ENCODE measurements at places on chromosomes 7 and 10. TPM values are rescaled to one million over a fixed set of nuclear protein-coding genes. Genes with fewer than 3 reads are reported as not detected.

Gene GHRHR
- not detected for total RNA-seq

Gene ZNF518A
- 35.9 TPM for total RNA-seq

Gene CALHM3
- total RNA-seq = not detected

Gene STOX1
- total RNA-seq = 8.5 TPM

GRCh38 chr10:74083304-74083703 lies 67.3 kb downstream of the AP3M1 start:
- no peak overlapping the region for H3K4me3 ChIP-seq
- H3K4me1 ChIP-seq = no peaks in the 10 kb centered on the region
- no peaks in the 10 kb centered on the region for H3K27me3 ChIP-seq
- no peak overlapping the region for H3K27ac ChIP-seq
- no peaks in the 10 kb centered on the region for H3K36me3 ChIP-seq

DNA sequence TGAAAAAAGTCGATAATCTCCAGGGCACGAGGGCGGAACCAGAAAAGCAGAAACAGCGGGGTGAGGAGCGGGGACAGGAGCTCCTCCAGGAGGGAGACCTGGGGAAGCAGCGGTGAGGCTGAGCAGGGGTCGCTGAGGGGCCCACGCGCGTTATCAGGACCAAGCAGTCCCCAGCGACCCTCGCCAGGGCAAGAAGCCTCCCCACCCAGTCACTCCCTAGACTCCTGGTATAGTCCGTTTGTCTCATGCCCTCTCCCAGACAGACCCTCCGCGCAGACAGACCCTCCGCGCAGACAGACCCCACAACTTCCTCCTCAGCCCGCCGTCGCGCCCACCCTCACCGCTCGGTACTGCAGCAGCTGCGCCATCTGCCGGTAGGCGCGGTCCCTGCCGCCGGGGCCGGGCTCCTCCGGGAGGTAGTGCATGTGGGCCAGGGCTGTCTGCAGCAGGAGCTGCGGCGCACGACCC lies 6.3 kb downstream of the ATG9B start:
- no peaks in the 10 kb centered on the region for H3K36me3 ChIP-seq
- H3K4me3 ChIP-seq = no peak overlapping the region
- H3K27ac ChIP-seq = no peak overlapping the region

DNA sequence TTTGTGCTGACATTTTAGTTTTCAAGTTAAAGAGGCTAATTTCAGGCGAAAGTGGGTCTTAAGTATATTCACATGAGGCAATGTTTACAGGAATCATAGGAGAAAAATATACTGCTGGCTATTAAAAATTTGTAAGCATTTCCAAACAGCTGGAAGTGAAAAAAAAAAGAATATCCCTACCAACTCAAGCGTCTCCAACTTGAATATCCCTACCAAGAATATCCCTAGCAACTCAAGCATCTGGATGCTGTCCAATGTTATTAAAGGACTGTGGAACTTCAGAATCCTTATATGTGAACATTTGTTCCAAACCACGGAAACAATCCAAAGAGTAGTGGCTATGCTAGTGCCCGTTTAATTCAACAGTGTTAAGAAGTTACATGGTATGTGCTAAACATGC lies 1303.0 kb downstream of the GATA3 start:
- H3K36me3 ChIP-seq = no peaks in the 10 kb centered on the region
- no peaks in the 10 kb centered on the region for H3K27me3 ChIP-seq
- no peak overlapping the region for H3K4me3 ChIP-seq

DNA sequence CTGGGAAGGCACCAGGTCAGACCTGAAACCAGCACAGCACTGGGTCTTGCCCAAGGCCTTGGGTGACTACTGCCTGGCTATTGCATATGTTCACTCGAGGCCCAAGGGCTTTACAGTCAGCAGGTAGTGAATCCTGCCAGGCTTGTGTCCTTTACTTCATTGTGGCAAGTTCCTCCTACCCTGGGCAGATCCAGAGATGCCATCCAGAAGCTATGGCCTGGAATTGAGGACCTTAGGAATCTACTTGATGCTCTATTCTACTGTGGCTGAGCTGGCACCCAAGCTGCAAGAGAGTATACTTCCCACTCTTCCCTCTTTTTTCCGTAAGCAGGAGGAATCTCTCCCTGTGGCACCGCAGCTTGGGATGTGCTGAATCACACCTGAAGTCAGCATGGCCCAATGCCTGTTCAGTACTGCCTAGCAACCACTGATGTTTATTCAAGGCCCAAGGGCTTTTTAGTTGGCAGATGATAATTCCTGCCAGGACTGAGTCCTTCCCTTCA lies 246.7 kb upstream of the CTBP2 start:
- no peak overlapping the region for H3K27ac ChIP-seq
- H3K4me1 ChIP-seq = no peaks in the 10 kb centered on the region
- H3K27me3 ChIP-seq = no peaks in the 10 kb centered on the region
- no peaks in the 10 kb centered on the region for H3K36me3 ChIP-seq
- DNase-seq = peak; percentile 26

DNA sequence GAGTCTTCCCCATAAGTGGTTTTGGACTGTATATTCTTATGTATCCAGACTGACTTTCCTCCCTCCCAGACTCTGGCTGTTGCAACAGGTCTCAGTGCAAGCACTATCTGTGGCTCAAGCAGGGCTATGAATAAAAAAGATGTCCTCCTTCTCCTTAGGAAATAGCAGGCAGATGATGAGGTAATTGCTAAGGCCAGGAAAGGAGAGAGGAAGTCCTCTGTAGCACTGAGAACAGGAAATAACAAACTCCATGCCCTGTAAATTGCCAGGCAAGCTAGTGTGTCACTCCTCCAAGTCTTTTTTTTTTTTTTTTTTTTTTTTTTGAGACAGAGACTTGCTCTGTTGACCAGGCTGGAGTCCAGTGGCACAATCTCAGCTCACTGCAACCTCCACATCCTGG lies 900.1 kb downstream of the TYW1 start:
- H3K27ac ChIP-seq = no peak overlapping the region
- DNase-seq = no peak
- no peak overlapping the region for H3K4me3 ChIP-seq
- H3K4me1 ChIP-seq = no peaks in the 10 kb centered on the region

GRCh38 chr10:3850999-3851937 lies 66.3 kb upstream of the KLF6 start:
- H3K4me3 ChIP-seq = no peak overlapping the region
- peak overlapping the region; percentile 7 for H3K27ac ChIP-seq
- H3K4me1 ChIP-seq = peaks cover 14% of the 10 kb centered on the region

DNA sequence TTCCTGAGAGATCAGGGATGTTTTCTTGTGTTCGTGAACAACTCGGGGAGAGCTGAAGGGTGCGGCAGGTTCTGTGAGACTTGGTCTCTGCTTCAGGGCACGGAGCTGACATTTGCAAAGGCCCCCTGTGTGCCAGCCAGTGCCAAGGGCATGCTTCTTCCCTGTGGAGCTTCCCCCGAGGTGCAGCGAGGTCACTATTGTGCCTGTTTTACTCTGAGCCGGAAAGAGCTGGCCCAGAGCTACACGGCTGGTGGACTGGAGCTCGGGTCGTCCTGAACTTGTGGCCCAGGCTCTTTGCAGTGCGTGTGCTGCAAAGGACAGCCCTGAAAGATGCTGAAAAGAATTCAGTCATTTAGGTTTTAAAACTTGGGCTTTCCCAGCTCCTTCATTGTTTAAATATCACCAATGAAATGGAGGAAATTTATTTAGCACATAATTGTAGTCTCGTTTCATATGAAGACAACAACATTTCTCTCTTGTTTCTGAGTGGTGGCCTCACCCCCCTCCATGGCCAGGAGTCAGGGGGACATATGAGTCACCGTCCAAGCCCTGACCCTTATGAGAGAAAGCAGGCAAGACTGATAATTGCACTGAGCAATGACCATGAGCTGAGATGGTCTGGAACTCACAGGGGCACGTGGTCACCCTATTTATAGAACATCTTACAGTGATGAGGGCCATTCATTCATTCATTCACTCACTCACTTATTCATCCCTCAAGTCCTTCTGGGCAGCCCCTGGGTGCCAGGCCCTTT lies 102.6 kb downstream of the PTPRE start:
- no peak overlapping the region for H3K4me3 ChIP-seq
- H3K4me1 ChIP-seq = no peaks in the 10 kb centered on the region

DNA sequence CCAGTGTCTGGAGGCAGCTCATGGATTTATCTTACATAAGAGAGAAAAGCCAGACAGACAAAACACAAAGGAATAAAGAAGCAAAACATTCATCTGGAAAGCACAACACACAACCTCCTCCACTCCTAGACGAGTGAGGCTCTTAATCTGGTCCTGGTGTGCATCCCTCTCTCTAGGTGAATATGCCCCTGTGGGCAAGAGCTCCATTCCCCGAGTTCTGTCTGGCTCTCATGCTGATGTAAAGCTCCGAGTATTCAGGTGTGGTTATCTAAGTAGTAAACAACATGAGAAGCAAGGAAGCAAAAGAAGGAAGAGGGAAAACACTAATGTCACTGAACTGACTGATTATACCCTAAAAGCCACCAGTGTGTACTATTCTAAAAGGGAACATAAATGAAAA lies 47.9 kb upstream of the FEZF1 start:
- no peak for DNase-seq
- H3K27me3 ChIP-seq = no peaks in the 10 kb centered on the region
- H3K4me1 ChIP-seq = no peaks in the 10 kb centered on the region

DNA sequence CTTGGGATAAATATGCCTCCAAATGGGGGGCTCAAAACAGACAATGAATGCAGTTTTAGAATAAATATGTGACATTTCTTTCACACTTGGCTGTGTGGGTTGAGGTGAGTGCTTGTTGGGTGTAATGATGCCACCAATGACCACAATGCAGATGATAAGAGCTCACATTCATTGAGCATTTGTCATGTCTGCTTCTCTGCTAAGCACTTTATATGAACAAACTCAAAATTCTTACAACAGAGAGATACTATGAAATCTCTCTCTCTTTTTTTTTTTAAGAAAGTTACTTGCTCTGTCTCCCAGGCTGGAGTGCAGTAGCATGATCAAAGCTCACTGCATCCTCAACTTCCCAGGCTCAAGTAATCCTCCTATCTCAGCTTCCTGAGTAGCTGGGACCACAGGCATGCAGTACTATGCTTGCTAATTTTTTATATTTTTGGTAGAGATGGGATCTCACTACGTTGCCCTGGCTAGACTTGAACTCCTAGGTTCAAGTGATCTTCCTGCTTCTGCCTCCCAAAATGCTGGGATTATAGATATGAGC lies 185.4 kb downstream of the JCAD start:
- H3K36me3 ChIP-seq = no peaks in the 10 kb centered on the region
- no peak for DNase-seq
- H3K4me3 ChIP-seq = no peak overlapping the region
- peaks cover 9% of the 10 kb centered on the region for H3K4me1 ChIP-seq
- H3K27me3 ChIP-seq = no peaks in the 10 kb centered on the region
- H3K27ac ChIP-seq = no peak overlapping the region

GRCh38 chr10:22737587-22737986 lies 23.2 kb upstream of the PIP4K2A start:
- H3K27me3 ChIP-seq = no peaks in the 10 kb centered on the region
- DNase-seq = no peak
- H3K27ac ChIP-seq = no peak overlapping the region
- no peaks in the 10 kb centered on the region for H3K4me1 ChIP-seq

DNA sequence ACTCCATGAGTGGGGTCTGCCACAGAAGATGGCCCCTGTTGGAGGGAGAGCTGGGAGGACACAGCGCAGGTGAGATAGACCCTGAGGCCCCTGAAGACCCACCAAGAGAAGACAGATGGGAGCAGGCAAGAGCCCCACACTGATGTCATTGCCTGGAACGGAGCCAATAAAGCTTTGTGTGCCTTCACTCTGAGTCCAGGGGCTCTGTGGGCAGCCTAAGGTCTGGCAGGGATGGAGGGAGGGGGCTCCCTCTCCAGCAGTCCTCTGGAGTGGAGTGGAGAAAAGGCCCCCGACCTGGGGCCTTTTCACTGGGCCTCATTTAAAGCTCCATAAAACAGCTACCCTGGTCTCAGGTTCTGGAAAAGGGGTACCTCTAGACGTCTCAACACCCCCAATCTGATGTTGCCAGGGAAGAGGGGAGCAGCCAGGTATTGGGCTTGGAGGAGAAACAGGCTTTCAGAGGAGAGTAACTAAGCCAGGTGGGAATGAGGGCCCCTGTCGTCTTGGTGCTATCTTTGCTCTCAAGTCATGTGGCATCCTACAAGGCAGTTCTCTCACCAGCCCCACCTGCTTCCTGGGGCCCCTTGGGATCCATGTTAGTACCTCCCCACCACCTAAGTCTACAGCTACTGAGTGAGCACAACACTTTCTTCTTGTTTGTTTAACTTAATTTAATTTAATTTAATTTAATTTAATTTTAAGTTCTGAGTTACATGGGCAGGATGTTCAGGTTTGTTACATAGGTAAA lies 1.4 kb downstream of the C10orf62 start:
- no peak overlapping the region for H3K27ac ChIP-seq
- H3K4me3 ChIP-seq = no peak overlapping the region
- no peaks in the 10 kb centered on the region for H3K36me3 ChIP-seq
- no peaks in the 10 kb centered on the region for H3K27me3 ChIP-seq

DNA sequence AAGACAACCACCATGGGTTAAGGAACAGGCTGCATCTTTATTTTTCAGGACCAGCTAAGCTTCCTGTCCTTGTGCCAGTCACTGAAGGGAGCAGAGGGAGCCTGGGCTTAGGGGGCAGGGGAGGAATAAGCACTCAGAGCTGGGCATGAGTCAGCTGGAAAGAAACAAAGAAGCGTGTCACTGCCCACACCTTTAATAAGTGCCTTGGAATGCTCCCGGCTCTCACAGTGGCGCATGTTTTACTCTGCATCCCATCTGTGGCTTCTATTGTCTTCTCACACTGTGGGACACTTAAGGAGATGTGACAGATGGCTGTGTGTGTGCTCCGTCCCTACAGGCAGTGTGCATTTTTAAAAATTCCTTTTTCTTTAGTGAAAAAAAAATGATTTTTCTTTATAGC lies 71.7 kb downstream of the MTURN start:
- no peak overlapping the region for H3K4me3 ChIP-seq
- no peaks in the 10 kb centered on the region for H3K36me3 ChIP-seq
- no peaks in the 10 kb centered on the region for H3K27me3 ChIP-seq
- H3K4me1 ChIP-seq = no peaks in the 10 kb centered on the region
- H3K27ac ChIP-seq = no peak overlapping the region
